ENCODE measurements at places on chromosomes 1 and 21. TPM values are rescaled to one million over a fixed set of nuclear protein-coding genes. Genes with fewer than 3 reads are reported as not detected.

Gene CSMD2
- 1.6 TPM for total RNA-seq

Gene KIF26B
- 25.8 TPM for total RNA-seq

Gene GDAP2
- 17.9 TPM for total RNA-seq

Gene ICOSLG
- total RNA-seq, result 0.65 TPM

Gene KRTAP7-1
- not detected for total RNA-seq

Gene PDPN
- 102 TPM for total RNA-seq

Gene ILDR2
- total RNA-seq, result under 0.01 TPM
